ENCODE measurements at places on chromosomes 7 and 10. TPM values are rescaled to one million over a fixed set of nuclear protein-coding genes. Genes with fewer than 3 reads are reported as not detected.

Gene NUTM2E
- not detected for total RNA-seq

Gene RET
- 0.45 TPM for total RNA-seq

Gene ARHGEF5
- 15.6 TPM for total RNA-seq

Gene TNPO3
- total RNA-seq: 103 TPM

Gene ELAPOR2
- total RNA-seq: 3.6 TPM

Gene GSTO2
- total RNA-seq: 8.9 TPM

Gene SORBS1
- total RNA-seq: 9.8 TPM

Gene R3HCC1L
- total RNA-seq: 24.3 TPM

Gene OGDHL
- 58.5 TPM for total RNA-seq

Gene CYP3A4
- not detected for total RNA-seq

Gene TRIM50
- total RNA-seq: 0.05 TPM

Gene OPN4
- not detected for total RNA-seq

Gene FAM25C
- total RNA-seq: not detected

Gene IKZF1
- total RNA-seq: 2.4 TPM

Gene CHAT
- not detected for total RNA-seq

Gene ASZ1
- total RNA-seq: not detected

Gene CTTNBP2
- total RNA-seq: 47.5 TPM

Gene DGKB
- total RNA-seq: not detected

Gene HOXA11
- total RNA-seq: 1.7 TPM

Gene KLF14
- total RNA-seq: 0.05 TPM

Gene CNPY4
- total RNA-seq: 27.4 TPM

Gene CNPY1
- total RNA-seq: not detected

Gene LRGUK
- total RNA-seq: 0.94 TPM

Gene ANKRD7
- 3.6 TPM for total RNA-seq

Gene CRYGN
- not detected for total RNA-seq

Gene CDK14
- total RNA-seq: 30.2 TPM
